ENCODE measurements at places on chromosomes 1 and 21.

DNA sequence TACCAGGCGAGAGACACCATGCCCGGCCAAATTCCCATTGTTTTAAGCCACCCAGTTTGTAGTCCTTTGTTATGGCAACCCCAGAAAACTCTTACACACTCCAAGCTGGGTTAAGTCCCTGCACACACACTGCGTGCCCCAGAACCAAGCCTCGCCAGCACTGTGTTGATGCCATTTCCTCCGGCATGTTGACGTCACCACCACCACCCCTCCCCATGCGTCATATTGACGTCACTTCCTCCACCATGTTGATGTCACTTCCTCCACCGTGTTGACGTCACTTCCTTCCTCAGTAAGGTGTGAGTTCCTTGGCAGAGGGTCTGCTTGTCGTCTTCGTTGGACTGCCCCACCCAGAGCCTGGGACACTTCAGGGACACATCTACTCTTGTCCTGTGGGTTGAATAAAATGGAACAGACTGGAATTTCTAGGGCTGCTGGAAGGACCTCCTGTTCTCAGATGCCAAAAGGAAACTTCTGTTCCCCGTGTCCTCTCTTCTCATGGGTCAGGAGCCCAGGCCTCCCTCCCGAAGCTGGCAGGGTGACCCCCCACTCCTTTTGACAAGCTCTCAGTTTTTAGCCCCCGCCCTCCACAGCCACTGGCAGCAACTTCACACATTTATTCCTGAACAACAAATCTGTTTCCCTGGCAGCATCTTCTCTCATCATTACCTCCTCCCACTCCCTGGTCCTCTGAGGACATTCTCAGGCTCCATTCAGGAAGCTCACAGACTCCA lies 643.3 kb downstream of the NPHP4 start:
- DNase-seq = no peak

- DNase-seq = no peak
Observed at GRCh38 chr1:18354612-18355011, 126.1 kb upstream of the KLHDC7A start.

DNA sequence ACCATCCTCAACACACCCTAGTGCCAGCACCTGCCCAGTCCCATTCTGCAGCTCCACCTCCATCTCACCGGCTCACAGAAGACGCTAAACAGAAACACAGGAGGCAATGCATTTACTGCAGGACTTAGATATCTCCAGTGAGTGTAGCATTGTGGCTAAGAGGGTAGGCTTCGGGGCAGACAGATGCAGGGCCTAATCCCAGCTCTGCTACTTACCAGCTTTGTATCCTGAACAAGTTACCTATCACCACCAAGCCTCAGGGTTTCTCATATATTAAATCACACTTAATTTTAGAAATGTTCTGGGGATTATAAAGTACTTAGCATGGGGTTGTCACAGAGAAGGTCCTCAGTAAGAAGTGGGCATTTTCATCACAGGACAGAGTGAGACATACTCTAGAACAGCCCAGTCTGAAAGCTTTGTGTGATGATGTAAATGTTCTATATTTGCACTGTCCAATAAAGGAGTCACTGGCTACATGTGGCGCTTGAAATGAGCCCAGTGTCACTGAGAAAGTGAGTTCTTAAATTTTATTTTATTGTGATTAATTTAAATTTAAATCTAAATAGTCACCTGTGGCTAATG lies 149.3 kb upstream of the C8B start:
- no peak for DNase-seq

DNA sequence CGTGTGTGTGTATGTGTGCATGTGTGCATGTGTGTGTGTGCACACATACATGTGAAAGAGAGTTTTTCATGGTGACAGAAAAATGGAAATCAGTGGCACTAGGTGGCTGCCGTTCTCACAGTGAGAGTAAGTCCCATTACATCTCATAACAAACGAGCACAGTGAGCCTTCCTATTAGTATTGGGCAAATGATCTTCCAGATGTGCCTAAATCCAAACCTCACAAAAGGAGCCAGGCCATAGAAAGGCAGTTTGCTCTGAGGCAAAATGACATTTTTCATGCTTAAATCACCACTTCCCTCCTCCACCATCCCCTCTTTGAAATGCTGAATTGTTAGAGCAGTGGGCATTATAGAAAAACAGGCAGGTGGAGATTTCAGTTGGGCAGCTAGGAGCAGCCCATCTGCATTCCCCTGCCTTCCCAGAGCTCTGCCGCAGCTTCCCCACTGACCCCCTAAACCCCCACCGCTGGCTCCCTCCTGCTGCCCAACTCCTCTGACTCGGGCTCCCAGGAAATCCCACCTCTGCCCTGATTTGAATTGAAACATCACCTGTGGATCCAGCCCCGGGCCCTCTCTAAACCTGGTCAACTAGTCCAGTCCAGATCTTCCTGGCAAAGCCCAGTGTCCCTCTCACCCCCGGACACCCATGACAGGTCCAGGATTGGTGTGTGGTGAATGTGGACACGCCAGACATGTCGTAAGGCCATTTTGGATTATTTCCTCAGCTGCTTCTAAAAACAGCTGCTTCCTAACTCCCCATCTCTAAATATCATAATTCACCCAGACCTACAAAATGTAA lies 190.5 kb downstream of the SEC16B start:
- no peak for DNase-seq

GRCh38 chr1:86218859-86219258 lies 62.3 kb upstream of the COL24A1 start:
- no peak for DNase-seq

DNA sequence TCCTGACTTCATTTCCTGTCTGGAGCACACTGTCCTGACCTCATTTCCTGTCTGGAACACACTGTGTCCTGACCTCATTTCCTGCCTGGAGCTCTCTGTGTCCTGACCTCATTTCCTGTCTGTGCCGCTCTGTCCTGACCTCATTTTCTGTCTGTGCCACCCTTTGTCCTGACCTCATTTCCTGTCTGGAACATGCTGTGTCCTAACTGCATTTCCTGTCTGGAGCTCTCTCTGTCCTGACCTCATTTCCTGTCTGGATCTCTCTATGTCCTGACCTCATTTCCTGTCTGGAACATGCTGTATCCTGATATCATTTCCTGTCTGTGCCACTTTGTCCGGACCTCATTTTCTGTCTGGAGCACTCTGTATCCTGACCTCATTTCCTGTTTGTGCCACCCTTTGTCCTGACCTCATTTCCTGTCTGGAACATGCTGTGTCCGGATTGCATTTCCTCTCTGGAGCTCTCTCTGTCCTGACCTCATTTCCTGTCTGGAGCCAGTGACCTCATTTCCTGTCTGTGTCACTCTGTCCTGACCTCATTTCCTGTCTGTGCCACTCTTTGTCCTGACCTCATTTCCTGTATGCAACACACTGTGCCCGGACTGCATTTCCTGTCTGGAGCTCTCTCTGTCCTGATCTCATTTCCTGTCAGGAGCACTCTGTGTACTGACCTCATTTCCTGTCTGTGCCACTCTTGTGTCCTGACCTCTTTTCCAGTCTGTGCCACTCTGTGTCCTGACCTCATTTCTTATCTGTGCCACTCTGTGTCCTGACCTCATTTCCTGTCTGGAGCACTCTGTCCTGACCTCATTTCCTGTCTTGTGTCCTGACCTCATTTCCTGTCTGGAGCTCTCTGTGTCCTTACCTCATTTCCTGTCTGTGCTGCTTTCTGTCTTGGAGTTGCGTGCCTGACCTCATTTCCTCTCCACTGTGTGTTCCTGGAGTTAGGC lies 27.6 kb downstream of the SKI start:
- DNase-seq = peak; percentile 74

- DNase-seq = peak; percentile 11
Observed at GRCh38 chr1:176205332-176205914, 1.7 kb downstream of the COP1 start.

- no peak for DNase-seq
Observed at GRCh38 chr1:154726896-154727753, 119.1 kb upstream of the ADAR start.

DNA sequence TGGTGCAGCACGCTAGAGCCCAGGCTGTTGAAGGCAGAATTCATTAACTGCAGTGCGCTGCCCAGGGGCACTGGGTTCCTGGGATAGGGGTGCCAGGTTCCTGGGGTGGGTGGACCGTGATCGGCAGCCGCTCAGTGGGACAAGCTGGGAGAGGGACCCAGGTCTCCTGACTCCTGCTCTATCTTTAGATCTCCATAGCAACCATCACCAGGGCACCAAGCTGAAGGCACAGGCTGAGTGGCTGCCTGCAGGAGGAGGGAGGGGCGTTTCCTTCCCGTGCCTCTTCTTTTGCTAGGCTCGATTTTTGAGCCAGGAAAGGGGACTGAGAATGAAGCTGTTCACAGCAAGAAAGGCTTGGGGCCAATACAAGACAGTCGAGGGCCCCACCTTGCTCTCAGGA lies 20.9 kb upstream of the CDCP2 start:
- no peak for DNase-seq

DNA sequence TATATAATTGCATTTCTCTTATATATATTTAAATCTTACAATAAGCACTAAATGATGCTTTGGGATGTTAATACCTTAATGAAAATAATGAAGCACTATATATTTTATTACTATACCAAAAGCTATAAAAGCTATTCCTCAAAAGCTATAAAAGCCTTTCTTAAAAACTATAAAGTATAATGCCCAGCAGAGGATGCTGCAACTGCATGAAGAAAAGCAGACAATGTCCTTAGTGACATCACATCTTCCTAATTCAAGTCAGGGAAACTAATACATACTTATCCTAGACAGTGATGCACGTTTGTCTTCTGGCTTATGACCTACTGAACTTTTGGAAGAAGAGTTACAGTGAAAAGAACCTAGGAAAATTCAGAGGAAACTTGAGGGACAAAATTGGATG lies 13.6 kb upstream of the C1orf185 start:
- peak; percentile 8 for DNase-seq

- DNase-seq = no peak
Observed at GRCh38 chr1:97088391-97088790, 366.8 kb downstream of the PTBP2 start.

GRCh38 chr1:177338376-177338775 lies 167.6 kb downstream of the BRINP2 start:
- DNase-seq = no peak

DNA sequence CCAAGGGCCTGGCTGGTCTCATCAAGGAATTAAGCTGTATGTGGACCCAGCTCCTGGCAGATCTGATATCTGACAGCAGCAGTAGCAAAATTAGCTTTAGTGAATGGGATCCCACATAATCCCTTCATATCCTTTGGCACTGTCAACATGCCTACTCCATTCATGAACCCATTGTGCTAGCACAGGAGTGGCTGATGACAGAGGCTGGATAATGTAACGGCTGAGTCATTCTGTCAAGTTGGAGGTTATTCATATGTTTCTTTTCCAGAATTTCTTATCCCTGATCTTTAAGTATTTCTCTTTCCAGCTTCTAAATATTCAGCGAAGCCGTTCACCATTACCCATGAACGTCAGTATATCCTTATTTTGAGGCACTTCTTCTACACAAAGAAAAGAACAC lies 84.3 kb downstream of the EXTL2 start:
- no peak for DNase-seq

DNA sequence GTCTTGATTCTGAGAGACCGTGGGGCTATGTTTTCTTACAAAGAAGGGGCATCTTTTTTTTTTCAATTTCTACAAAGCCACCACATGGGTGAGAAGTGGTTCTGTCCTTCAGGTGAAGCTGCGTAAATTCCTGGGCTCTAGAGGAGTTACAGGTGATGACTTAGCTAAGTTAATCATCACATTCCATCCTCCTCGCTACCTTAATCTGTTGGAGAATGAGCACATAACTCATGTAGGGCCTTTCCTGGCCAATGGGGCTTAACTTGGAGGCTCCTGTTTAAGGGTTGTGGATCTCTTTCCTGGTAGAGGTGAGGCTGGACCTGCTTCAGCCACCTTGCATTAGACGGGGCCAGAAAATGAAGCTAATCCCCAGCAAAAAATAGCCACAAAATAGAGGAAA lies 19.9 kb downstream of the REG4 start:
- DNase-seq = no peak

GRCh38 chr1:6445062-6445763 lies 20.6 kb downstream of the ESPN start:
- peak; percentile 51 for DNase-seq

DNA sequence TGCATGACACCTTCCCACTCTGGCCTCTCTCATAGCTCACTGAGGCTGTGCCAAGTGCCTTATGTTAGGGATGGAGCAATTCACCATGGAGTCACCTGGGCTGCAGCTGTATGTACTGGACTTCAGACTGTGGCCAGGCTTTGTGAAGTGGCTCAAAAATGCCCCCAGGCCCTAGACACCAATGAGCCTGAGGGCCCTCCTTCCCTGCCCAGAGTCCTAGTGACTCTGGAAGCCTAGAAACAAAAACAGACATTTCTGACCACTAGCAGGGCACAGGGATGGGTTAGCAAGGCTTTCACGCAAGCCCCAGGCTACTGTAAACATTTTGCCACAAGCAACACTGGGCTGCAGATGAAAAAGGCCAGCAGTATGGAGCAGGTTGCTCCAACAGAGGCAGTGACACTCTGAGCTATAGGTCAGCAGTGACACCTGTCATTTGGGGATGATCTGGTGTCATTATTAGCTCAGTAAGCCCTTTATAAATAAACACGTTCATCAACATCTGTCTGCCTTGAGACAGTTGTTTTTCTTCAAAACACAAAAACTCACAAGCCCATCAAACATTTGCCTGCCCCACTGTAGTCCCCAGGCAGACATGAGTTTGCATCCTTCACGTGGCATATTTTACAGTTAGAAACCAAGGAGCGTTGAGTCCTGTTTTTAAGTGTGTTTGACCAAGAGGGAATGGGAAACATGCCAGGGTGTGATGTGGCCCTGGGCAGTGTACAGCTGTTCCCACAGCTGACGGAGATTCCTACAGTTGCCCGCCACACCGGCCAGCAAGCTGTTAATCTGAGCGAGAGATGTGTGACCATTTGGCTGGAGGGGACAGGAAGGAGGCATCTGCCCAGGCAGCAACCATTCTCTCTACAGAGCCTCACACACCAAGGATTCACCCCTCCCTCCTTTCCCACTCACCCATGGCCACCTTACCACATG lies 66.8 kb downstream of the KCNN3 start:
- DNase-seq = peak; percentile 23

DNA sequence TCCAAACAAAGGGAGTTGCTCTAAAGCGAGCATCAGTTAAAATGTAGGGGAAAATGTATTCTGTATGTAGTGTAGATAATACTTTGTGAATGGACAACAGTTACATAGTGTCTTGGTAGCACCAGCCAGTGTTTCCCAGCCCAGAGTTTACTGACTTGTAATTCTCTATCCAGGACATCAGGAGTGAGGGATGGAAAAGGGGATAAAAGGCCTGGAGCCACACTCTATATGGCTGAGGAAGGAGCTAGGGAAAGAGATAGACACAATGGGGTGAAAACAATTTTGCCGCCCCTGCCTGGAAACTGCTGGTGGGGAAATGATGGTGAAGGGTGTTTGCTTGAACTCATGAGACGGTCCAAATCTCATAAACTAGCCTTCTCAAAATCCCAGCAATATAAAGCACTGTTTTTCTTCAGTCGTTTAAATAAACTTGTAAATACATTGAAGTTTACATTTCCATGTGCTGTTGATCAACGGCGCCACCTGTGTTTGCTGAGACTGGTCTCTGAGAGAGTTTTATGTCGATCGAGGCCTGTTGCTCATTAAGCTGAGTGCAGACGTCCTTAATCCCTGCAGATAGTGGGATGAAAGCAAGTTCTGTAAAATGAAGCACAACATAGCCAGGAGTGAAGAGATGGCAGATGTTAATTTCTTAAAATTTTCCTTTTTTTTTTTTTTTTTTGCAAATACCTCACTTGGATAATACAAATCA lies 27.9 kb upstream of the AGO1 start:
- no peak for DNase-seq

All from EL (cell line).